Bronchus fibroblast of lung (primary cell): ENCODE measurements at places on chromosomes 16 and 17. TPM values are rescaled to one million over a fixed set of nuclear protein-coding genes. Genes with fewer than 3 reads are reported as not detected.

Gene KCNJ16
- total RNA-seq: not detected in 2 replicates

Gene PMFBP1
- total RNA-seq: 0.17 and 0.45 TPM in 2 replicates

Gene CA4
- not detected in 2 replicates for total RNA-seq

Gene NOG
- 0.30 and 0.50 TPM in 2 replicates for total RNA-seq

Gene LCAT
- 10.1 and 11.6 TPM in 2 replicates for total RNA-seq

Gene COQ7
- 6.9 and 16.8 TPM in 2 replicates for total RNA-seq

Gene BHLHA9
- not detected in 2 replicates for total RNA-seq

Gene RCVRN
- not detected in 2 replicates for total RNA-seq

Gene XAF1
- total RNA-seq: 0.59 and 1.5 TPM in 2 replicates

Gene HS3ST6
- total RNA-seq: not detected in 2 replicates

Gene HES7
- 0.17 and 0.89 TPM in 2 replicates for total RNA-seq

Gene GJC1
- total RNA-seq: 15.5 and 18.3 TPM in 2 replicates

Gene STAT5A
- 6.4 and 11.8 TPM in 2 replicates for total RNA-seq

Gene KRT34
- 0.89 and 1.0 TPM in 2 replicates for total RNA-seq

Gene TBKBP1
- total RNA-seq: 2.7 and 3.6 TPM in 2 replicates

Gene LGALS9
- total RNA-seq: 0.67 and 0.89 TPM in 2 replicates

Gene DRC7
- not detected in 2 replicates for total RNA-seq

Gene MYH2
- total RNA-seq: not detected in 2 replicates

Gene FBXO47
- total RNA-seq: under 0.01 TPM in 1 of 2 replicates, not detected in the other

Gene LGALS9B
- not detected in 2 replicates for total RNA-seq

Gene MAF
- total RNA-seq: 0.89 and 1.8 TPM in 2 replicates

Gene CRISPLD2
- total RNA-seq: 59.3 and 75.3 TPM in 2 replicates

Gene SMIM5
- not detected in 2 replicates for total RNA-seq

Gene NKD1
- under 0.01 TPM in 2 replicates for total RNA-seq

Gene NPIPA8
- total RNA-seq: not detected in 2 replicates

Gene IL21R
- 16.1 and 16.8 TPM in 2 replicates for total RNA-seq

Gene NOD2
- total RNA-seq: not detected in 2 replicates

Gene KRTAP4-4
- total RNA-seq: not detected in 2 replicates

Gene FOXJ1
- total RNA-seq: under 0.01 and 0.17 TPM in 2 replicates

Gene TMEM106A
- 4.4 and 5.1 TPM in 2 replicates for total RNA-seq

Gene PRR11
- 53.4 and 66.4 TPM in 2 replicates for total RNA-seq

Gene CD7
- total RNA-seq: 0.30 and 0.34 TPM in 2 replicates

Gene GDPD1
- total RNA-seq: 0.45 and 0.50 TPM in 2 replicates

Gene TBC1D3E
- total RNA-seq: not detected in 2 replicates

Gene MMD
- total RNA-seq: 44.6 and 48.6 TPM in 2 replicates

Gene SOX8
- 0.15 TPM in 1 of 2 replicates, not detected in the other for total RNA-seq

Gene MYH1
- total RNA-seq: not detected in 2 replicates

Gene HLF
- 0.15 and 0.34 TPM in 2 replicates for total RNA-seq

Gene CDH8
- total RNA-seq: not detected in 2 replicates

Gene PIGQ
- total RNA-seq: 29.1 and 37.9 TPM in 2 replicates

Gene MCRIP2
- 21.4 and 23.2 TPM in 2 replicates for total RNA-seq

Gene SCARF1
- total RNA-seq: 0.30 and 1.0 TPM in 2 replicates

Gene KRT36
- not detected in 2 replicates for total RNA-seq

Gene SALL1
- 0.17 and 0.30 TPM in 2 replicates for total RNA-seq

Gene VAT1
- 189 and 196 TPM in 2 replicates for total RNA-seq

Gene BCAR1
- total RNA-seq: 73.9 and 76.3 TPM in 2 replicates

Gene DLX3
- total RNA-seq: not detected in 2 replicates

Gene ZP2
- total RNA-seq: not detected in 2 replicates

Gene IRF8
- total RNA-seq: 0.30 TPM in 1 of 2 replicates, not detected in the other

Gene CMTM2
- not detected in 2 replicates for total RNA-seq

Gene GRIN2A
- under 0.01 TPM in 1 of 2 replicates, not detected in the other for total RNA-seq

Gene QPRT
- 49.1 and 53.6 TPM in 2 replicates for total RNA-seq

Gene SEPTIN1
- total RNA-seq: 0.15 TPM in 1 of 2 replicates, not detected in the other

Gene TLCD3B
- 0.15 and 0.34 TPM in 2 replicates for total RNA-seq

Gene KRTAP9-4
- not detected in 2 replicates for total RNA-seq

Gene KRTAP2-1
- total RNA-seq: not detected in 2 replicates

Gene ARHGAP44
- 0.74 and 0.84 TPM in 2 replicates for total RNA-seq
